ENCODE measurements at places on chromosomes 7 and 10.

- no peak for DNase-seq
Measured at GRCh38 chr7:157389951-157390730, 53.3 kb downstream of the DNAJB6 start.

DNA sequence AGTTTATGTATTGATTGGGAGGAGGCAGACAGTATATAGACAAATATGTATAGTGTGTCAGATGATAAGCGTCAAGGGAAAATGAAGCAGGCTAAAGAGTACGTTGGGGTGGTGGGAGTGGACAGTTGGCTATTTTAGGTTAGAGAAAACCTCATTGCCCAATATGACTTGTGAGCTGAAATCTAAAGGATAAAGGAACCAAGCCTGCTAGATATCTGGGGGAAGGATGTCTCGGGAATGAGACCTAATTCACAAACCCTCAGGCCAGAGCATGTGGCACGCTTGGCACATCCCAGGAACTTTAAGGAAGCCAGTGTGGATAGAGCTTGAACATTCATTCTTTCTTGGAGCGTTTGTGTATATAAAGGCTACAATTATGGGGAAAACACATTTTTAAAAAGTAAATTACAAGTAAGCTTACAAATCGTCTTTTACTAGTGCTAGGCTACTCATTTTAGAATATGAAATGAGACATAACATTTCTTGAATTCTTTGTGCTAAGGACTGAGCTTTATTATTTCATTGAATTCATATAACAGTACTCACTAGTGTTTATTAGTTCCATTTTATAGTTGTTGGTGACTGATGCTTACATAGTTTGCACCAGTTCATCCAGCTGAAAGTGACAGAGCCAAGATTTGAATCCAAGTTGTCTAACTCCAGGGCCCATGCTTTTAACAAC is 9.7 kb downstream of the FHIP2A start:
- no peak for DNase-seq

GRCh38 chr7:5692112-5692844 is 89.2 kb downstream of the RNF216 start:
- no peak for DNase-seq

- no peak for DNase-seq
Measured at GRCh38 chr10:132765435-132765834, 20.5 kb downstream of the NKX6-2 start.

DNA sequence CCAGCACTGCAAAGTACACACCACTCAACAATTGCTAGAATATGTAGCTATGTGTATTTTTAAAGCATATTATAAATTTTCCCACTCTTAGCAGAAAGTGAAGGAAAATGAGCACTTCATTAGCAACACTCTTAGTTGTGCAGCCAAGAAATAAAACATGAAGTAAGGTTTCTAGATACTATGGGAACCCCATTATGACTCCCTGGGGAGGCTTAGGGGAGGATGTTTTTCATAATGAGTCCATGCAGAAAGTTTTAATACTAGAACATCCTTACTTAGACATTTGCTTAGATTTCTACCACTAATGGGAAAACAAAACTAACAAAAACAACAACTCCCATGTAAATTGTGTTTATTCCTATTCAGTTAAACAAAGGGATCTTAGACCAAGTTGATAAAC is 148.4 kb upstream of the HDAC9 start:
- no peak for DNase-seq

GRCh38 chr10:117929327-117930067 is 117.2 kb downstream of the RAB11FIP2 start:
- no peak for DNase-seq

DNA sequence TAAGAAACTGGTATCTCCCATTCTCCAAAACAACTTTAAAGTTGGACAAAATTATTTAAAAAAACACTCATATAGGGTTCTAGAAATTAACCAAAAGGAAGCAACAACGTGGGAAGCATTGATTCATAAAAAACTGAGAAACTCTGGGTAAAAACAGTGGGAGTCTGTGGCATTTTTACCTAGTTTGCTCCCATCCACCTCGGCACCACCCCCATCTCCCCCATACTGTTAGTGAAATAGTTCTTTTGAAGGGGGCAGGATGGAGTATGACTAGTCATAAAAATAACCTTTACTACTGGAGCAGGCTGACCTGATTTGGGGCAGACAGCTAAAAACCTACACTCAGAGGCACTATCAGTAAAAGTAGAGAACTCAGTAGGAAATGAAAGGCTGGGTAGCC is 123.2 kb downstream of the AVL9 start:
- no peak for DNase-seq

- no peak for DNase-seq
Measured at GRCh38 chr10:35606430-35606829, 1.3 kb downstream of the GJD4 start.

GRCh38 chr7:128434413-128435326 is 21.0 kb upstream of the HILPDA start:
- no peak for DNase-seq

DNA sequence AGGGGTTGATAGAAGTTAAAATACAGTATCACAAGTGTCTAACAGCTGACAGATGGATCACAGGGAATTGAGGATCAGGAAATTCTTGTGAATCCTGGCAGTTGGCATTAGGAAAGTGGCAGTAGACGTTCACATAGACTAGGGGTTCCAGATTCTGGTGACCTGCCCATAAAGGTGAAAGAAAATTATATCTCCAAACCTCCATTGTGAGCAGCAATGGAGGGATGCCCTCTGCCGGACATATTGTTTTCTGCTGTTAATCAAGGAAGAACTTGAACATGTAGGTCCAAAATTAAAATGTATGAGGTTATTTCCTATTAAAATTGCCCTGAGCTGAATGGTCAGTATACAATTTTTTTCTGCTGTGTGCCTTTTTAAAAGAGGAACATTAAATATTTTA is 5.1 kb downstream of the NME8 start:
- no peak for DNase-seq

DNA sequence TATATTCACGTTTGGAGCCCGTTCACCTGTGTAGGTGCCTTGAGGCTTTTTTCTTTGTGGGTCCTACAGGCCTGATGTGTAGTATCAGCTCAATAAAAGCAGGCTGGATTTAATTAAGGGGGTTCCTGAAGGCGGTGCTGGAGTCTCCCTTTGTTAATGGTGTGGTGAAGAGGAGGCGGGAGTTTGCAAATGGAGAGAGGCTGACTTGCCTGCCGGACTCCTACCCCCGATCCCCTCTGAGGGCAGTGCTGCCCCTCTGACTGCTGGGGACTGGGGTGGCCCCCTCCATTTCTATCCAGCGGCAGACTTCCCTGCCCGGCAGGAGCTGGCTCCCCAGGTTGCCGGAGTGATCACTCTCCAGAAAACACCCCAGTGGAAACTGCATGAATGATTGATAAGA is 45.1 kb downstream of the ZMIZ1 start:
- no peak for DNase-seq

DNA sequence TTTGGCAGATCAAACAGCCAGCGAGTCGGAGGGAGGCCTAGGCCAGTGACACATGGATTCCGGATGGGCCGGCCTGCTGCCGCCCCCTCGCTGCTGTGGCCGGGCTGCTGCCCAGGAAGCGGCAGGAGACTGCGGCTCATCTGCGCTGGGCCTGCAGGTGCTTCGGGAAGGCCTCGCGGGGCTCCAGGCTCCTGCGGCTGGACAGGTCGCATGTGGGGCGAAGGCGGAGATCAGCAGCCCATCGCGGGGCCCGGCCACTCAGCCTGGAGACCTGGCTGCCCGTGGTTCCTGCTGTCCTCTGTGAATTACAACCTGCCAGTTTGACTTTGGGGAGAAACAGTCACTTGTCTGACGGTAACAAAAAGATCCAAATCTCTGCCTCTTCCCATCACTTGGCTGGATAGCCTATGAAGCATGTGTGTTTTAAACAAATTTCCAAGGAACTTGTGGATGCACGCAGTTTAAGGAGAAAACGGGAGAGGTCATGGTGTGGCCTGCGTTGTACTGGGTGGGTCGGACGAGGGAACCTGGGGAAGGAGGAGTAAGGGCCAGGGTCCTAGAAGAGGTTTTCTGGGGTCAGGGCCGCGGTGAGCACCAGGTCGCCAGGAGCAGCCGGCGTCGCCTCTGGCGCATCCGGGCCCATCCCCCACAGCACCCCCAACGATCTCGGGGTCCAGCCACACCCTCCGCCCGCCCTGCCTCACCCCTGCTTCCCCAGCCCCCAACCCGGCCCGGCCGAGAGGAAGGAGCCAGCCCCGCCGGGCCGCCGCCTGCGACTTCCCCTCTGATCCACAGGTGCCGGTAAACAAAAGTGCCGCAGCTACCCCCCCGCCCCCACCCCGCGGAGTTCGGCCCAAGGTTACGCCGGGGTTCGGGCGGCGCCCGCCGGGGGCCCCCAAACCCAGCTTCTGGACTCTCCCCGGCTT is 1.6 kb downstream of the SPOCK2 start:
- DNase-seq = no peak

DNA sequence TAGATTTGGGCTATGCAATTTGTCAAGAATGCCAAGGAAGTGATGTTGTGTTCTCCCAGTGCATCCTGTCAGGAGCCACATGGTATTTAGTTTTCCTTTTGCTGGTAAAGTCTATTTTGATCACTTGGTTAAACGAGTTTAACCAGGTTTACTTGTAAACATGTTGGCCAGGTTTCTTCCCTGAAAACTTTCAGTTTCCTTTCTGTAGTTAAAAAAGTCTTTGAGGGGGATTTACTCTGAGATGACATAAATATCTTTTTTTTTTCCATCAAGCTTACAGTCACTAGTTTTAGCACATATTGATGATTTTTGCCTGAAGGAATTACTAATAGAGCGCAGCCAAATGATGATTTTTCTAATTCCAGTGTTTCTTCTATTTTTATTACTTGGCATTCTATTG is 320.5 kb downstream of the PHF14 start:
- DNase-seq = no peak

GRCh38 chr10:8721650-8722049 is 667.2 kb downstream of the GATA3 start:
- no peak for DNase-seq

- DNase-seq = no peak
Measured at GRCh38 chr7:91427051-91427450, 162.8 kb downstream of the FZD1 start.

DNA sequence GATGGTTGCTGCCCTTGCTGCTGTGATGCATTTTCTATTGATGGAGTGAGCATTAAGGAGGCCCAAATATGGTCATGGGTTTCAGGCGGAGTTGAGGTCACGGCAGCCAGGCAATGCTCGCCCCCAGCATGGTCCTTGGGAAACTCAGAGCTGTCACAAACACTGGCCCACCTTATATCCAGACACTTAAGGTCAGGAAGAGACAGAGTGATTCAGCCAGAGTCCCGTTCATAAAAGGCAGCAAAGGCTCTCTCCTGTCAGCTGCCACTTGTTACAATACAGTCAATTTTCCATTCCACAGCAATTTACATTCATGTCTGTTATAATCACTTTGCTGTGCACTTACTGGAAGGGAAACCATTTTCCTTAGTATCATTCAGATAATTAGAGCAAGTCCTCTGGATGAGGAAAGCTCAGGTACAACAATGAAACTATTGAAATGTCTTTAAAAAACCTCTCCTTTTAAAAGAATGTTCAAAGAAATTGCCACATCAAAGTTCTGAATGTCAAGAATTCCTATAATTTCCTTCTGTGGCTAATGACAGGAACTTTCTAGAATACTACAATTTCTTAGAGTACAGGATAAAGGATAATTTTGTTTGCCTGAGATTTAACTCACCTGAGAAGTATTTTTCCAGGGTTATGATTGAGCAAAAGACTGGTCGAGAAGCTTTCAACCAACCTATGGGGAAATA is 14.8 kb upstream of the ANKRD1 start:
- no peak for DNase-seq

DNA sequence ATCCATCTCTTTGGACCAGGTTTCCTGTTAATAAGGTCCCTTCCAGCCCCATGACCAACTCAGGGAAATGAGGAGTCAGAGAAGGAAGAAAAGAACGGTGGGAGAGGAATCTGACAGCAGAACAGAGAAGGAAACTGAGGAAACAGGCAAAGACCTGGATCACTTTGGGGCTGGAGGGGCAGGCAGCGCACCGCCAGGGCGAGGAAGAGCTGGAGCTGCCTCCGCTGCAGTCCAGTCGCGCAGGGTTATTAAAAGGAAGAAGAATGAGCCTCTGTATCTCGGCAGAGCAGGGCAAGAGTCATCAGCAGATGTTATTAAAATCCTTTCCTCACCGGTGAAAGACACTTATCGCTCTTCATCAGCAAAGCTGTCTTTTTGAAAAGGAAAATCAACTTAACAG is 37.7 kb upstream of the R3HCC1L start:
- DNase-seq = no peak

- DNase-seq = no peak
Measured at GRCh38 chr10:132827423-132827789, 41.5 kb upstream of the NKX6-2 start.

- DNase-seq = no peak
Measured at GRCh38 chr7:5689118-5689517, 92.3 kb downstream of the RNF216 start.

DNA sequence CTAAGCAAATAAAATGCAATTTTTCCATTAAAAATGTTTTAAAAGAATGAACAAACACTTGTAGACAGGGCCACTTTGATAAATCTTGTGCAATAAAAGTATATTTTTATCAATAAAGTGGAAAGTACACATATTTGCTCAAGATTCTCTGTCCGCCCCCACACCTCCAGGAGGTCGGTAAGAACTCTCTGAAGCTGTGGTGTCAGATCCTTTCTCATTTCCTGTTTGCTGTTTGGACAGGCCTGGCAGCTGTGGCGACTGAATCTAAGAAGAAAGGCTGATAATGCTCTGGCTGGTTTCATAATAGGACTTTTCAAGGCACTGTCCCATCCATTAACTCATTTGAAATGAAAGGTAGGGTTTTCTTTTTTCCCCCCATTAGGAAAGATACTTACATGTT is 15.3 kb upstream of the ASB4 start:
- DNase-seq = peak; percentile 4

DNA sequence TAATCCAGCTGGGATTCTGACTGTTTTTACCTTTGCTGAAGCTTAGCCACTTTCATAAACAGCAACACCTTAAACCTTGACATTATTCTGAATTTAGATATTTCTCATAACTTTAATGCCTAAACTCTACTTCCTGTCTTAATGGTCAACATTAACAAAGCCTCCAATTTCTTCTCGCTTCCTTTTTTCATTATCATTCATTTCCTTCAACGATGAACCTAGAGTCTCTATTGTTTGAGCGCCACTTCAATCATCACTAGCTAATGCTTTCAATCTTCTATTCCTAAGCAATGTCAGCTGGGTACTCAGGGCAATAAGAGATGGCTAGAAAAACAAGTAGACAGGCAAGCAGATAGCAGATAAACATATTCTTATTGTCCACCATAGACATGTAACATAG is 96.6 kb upstream of the TMEM196 start:
- DNase-seq = no peak
